ENCODE measurements at places on chromosomes 4 and X. TPM values are rescaled to one million over a fixed set of nuclear protein-coding genes. Genes with fewer than 3 reads are reported as not detected.

The ADH1A gene
- total RNA-seq, result 0.82 TPM

The RTL9 gene
- 0.22 TPM for total RNA-seq

The LSM6 gene
- total RNA-seq, result 46.7 TPM

The NALF2 gene
- not detected for total RNA-seq

The NPY1R gene
- total RNA-seq, result 88.7 TPM

The TMEM150C gene
- 37.4 TPM for total RNA-seq

The CYLC1 gene
- not detected for total RNA-seq

The TRPC5OS gene
- total RNA-seq, result 0.17 TPM

The PNMA6F gene
- not detected for total RNA-seq

The MMGT1 gene
- 55.6 TPM for total RNA-seq

The NEUROG2 gene
- total RNA-seq, result not detected

The FDCSP gene
- total RNA-seq, result not detected

The SOX3 gene
- not detected for total RNA-seq

Data from subcutaneous adipose tissue (tissue), 4 donors.